ENCODE measurements at places on chromosomes 13 and 19. TPM values are rescaled to one million over a fixed set of nuclear protein-coding genes. Genes with fewer than 3 reads are reported as not detected.
A peak's percentile ranks its signal among the peaks of the same experiment; 100 is the strongest.

- no peak for DNase-seq
Observed at GRCh38 chr13:20119960-20120359, 40.9 kb downstream of the GJA3 start.

DNA sequence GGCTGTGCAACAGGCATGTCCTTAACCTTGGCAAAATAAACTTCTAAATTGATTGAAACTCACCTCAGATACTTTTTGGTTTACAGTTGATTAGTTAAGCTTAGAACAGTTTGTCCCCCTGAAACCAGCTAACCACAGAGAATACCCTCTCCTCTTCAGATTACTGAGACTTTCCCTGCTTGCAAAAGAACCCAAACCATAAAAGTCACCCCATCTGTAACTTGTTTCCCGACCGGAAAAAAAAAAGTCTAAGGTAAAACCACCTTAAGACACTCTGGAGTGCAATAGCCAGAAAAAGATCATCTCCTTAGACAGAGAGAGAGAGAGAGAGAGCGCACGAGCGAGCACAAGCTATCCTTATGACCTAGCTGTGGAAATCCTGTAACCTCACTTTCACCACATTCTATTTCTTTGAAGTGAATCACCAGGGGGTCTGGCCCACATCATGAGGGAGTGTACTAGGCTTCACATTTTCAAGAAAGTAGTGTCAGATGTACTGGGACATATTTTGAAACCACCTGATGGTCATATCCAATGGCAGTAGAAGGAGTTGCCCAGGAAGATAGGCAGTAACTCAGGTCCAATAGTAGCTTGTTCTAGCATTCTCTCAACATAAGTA is 11.1 kb upstream of the GTF2F2 start:
- DNase-seq = no peak

DNA sequence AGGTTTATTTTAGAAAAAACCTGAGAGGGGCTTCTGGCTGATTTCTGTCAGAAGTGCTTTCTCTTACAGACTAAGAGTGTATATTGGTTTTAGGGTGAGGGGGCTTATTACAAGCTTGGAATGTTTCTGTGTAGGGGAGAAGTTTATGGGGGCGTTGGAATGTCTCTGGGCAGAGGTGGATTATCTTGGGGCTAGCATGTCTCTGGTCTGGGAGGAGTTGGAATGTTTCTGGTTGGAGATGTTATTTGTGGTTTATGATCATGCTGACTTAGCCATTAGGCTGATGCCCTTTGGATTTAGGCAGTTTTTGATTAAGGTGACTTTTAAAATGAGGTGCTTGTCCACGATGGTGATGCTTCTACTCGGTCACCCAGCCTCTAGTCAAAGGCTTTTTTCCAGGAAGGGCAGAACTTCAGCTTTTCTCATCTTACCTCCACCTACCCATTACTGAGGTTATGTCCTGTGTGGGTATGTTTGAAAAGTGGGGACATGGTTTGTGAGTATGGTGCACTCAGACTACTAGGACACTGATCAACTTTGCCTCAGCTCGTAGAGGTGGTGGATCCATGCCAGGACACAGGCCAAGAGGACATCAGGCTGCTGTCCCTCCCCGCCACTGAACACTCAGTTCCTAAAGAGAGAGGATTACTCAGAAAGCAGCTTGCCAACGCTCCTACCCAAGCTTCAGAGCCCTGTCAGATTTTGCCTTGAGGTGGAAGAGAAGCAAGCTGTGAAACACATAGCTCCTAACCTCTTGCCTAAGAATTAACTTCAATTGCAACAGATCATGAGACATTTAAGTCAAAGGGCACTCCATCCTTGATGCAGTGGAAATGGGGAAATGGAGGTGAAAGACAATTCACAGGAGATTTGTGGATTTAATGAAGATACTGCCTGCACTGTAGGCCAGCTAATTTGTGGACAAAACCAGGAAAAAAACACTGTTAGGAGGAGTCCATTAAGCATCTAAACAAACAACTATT is 63.6 kb downstream of the ZNF44 start:
- peak; percentile 45 for DNase-seq

Gene TSSK6
- total RNA-seq = 2.0 TPM

DNA sequence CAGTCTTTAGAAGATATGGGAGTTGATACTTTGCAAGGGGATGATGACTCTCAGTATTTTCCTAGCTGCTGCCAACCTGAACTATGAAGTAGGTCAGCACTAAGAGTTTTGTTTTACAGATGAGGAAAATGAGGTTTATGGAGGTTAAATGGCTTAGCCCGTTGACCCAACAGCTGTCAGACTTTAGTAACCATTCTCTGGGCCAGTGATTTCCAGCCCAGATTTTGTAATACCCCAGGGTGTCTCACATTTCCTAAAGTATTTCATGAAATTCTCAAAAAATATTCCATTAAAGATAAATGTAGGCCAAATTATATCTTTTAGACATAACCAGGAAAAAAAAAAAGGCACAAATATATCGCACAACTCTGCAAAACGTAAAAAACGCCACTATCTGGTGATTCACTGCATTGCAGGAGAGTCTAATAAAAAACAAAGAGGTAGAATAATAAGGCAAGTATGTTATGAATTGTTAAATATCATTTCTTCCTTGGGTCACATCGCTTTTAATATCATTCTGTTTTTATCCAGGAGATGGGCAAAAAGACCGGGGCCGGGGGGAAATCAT is 112.5 kb downstream of the DACH1 start:
- no peak for DNase-seq

- DNase-seq = no peak
Observed at GRCh38 chr19:9836021-9836420, 903 bp downstream of the PIN1 start.

- DNase-seq = no peak
Observed at GRCh38 chr13:60369242-60369641, 27.8 kb upstream of the TDRD3 start.

Gene LAIR2
- total RNA-seq = not detected

DNA sequence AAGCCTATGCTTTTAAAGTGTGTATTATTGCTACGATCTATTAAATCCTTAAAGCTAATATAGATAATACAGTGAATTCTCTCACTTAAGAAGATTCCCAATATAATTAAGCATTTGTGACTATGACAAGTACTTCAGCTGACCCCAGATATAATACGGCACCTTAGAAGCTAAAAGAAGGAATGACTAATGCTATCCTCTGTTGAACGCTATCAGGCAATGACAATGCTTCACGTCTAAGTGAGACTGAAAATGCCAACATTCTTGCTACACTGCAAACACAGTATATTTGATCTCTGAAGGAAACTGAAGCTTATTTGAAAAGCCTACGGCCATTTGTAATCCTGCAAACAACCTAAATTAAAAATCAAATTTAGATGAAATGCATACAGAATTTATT is 19.7 kb downstream of the VWA8 start:
- no peak for DNase-seq

DNA sequence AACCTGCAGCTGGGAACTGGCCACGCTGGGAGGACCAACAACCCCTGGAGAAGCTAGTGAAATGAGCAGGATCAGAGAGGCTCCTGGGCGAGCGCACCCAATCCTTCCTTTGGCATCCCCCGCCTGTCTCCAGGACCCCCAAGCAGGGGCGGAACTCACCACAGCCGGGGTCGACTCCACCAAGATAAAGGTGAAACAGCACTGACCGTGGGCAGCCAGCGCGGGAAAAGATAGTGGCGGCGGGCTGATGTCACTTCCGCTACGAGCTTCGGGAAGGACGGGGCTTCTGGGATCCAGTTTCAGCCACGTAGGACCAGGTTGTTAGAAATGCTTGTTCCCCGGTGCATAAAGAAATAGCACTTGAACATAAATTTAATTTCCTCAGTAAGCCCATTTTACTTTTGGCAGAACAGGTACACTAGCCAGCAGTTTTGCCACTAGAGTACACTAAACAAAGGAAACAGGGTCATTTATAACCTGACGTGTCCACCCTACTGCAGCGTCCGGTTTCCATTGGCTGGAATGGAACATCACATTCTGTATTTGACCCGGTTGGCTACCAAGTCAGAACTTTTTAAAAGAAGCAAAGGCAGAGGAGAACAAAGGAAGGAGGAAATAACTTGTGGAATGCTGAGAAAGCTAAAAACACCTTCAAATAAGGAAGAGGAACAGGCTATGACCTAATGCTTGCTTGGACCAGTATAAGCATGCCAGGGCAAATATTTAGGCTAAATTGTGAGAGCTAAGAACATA is 25.5 kb upstream of the ZNF562 start:
- no peak for DNase-seq

Gene PLPPR3
- total RNA-seq = 0.81 TPM

Gene SYNGR4
- total RNA-seq = 2.1 TPM

Gene ZNF556
- not detected for total RNA-seq

- no peak for DNase-seq
Observed at GRCh38 chr19:1811942-1812425, at the start of gene ATP8B3. ATP8B3 (minus strand) TSS chr19:1812276; CDS start chr19:1811736, 540 bp downstream.

Gene GCDH
- 23.2 TPM for total RNA-seq

GRCh38 chr13:28753208-28753892 is 34.6 kb upstream of the SLC46A3 start:
- DNase-seq = peak; percentile 20

GRCh38 chr19:16233836-16234551 is 36.3 kb downstream of the AP1M1 start:
- no peak for DNase-seq

DNA sequence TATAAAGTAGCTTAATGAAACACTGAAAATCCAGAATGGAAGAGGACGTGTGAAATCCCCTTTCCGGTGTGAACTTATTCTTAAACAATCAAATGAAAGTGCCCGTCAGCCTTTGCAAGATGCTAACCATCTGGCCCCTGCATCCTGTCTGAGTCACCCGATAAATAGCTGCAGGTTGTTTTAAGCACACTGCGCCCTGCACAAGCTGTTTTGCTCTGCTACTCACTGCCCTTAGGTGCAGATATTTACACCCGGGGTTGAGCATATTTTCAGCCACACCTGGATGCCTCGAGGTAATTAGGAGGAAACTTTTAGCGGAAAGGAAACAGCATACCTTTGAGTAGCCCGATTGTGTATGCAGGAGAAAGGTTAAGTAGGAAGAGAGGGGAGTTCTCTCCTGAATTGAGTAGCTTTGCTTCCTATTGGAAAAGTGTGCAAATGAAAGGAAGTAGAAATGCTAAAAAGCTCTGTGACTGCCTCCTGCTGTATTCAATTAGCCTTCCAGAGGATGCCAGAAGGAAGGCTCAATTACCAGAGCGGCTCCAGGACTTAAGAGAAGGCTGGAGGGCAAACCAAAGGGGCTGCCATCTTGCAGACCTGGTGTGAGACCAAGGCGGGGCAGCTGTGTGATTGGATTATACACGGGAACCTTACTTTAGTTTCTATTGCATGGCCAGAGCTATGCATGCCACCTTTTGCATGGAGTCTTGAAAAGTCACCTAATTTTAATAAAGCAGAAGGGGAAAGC is 42.5 kb downstream of the IRS2 start:
- DNase-seq = peak; percentile 82

GRCh38 chr13:42968906-42969305 is 23.1 kb downstream of the EPSTI1 start:
- DNase-seq = no peak

DNA sequence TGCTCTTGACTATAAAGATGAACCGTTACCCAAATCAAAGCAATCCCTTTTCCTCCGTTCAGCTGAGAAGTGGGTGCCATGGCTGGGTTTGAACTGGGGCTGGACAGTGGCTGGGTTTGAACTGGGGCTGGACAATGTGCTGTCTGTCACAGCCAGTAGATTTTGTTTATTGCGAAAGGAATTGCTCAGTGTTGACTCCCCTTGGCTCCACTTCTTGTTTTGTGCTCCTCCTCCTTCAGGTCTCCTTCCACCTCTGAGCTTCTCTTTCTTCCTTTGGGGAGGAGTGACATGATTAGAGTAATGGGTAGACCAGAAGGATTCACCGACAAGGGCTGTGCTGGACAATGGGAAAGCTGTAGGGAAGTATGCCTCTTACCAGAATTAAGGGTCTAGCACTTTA is 19.4 kb upstream of the MBNL2 start:
- no peak for DNase-seq

DNA sequence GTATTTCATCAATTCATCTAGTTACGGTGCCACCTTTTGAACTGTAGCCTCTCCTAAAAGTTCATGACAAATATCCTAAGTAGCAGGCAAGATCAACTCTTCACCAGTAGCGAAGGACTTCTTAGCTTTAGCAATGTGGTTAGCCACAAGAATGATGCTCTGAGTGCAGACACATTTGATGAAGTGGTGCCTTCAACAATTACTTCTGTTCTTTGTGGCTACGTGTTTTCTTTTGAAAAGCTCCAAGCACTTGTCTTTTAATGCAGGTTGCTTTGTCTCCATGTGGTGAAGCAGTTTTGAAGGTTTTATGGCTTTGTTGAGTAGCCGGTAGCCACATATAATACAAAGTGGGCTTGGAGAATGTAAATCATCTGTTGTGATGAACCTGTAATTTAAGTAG is 194.7 kb downstream of the B3GLCT start:
- DNase-seq = no peak

Gene CYP2F1
- total RNA-seq = not detected

- DNase-seq = no peak
Observed at GRCh38 chr19:15249972-15250639, 17.9 kb upstream of the EPHX3 start.

GRCh38 chr13:90447734-90448101 is 899.8 kb upstream of the MIR17HG start:
- peak; percentile 13 for DNase-seq
